ENCODE measurements at places on chromosomes 2 and 18.
A peak's percentile ranks its signal among the peaks of the same experiment; 100 is the strongest.

DNA sequence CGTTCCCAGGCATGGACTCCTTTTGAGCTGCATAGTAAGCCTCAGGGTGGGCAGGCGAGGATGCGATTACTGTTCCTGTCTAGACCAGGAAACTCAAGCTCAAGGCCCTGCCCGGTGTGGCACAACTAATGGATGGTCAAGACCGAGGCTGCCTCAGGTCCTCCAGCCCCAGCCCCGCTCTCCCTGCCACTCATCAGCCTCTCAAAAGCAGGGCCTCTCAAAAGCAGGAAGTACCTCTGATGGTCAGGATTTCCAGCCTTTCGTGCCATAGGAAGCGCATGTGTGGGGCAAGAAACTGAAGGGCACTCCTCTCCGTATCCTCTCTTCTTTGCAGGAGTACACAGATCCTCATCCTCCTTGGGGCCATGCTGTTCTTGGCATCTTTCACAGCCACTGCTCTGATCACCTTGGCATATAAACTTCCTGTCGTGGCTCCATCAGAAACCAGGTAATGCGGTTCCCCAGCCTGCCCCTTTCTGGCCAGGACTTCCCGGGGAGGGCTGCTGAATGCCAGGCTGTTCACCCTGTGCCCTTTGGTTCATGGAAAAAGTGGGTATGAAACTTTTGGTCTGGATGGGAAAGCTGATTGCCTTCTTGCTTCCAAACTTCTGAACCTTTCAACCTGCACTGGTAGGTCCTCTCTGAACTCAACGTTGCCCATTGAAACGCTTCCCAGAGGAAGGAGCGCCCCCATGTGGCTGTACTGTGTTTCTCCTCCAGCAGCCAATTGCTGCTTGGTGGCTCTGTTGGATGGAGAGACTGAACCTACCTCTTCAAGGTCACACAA lies 82.8 kb upstream of the SEC11C start:
- DNase-seq = peak; percentile 85

GRCh38 chr18:55779691-55780585 lies 191.9 kb upstream of the TCF4 start:
- DNase-seq = no peak

GRCh38 chr2:132978840-132979239 lies 308.8 kb upstream of the LYPD1 start:
- DNase-seq = no peak

DNA sequence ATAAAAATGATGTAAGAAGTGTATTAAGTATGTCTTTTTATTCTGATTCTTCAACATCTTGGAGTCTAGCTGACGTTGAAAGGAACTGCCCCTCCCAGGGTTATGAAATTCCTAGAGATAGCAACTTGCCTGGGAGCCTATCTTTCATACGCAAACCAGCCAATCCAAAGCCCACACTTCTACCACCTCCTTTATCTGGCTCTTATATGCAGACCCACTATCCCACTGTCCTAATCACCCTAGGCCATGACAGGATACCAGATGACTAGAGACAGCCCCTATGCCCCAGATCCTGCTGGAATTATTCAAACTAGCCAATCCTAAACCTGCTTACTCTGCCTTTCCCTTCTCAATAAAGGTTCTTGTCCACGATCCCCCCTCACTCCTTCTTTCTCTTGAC lies 11.8 kb upstream of the CDC42EP3 start:
- DNase-seq = no peak

DNA sequence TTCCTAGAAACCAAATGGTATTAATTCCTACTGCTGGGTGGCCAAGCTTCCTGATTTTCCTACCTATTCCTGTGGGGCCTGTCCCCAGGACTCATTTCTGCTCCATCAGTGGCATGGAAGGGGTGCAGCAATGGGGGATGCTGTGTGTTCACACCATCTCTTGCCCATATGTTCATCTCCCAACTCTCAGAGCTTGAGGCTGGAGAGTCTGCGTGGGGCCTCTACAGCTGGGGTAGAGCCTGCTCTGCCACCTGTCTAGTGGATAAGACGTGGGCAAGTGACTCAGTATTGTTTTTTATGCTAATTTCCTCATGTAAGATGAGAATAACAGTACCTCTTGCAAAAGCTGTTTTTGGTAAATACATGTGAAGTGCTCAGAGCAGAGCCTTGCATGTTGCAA lies 149.8 kb downstream of the ACTR3 start:
- no peak for DNase-seq

DNA sequence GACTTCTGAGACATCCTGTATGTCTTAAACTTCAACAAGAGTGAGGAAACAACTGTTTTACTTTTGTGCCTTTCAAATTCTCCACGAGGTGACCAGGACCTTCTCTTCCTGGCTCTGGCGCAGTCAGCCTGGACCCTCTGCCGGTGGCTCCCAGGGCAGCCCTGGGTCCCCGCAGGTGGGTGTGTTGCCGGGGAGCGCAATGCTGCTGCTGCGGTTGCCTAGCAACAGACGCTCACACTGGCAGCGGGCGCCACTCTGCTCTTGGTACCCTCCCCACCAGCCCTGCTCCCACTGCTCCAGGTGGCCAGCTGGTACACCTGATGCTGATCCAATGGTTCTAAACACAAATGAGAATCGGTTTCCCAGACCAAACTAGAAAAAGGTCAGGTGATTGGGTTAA lies 58.7 kb downstream of the GNAL start:
- no peak for DNase-seq
